ENCODE measurements at places on chromosomes 4 and X. TPM values are rescaled to one million over a fixed set of nuclear protein-coding genes. Genes with fewer than 3 reads are reported as not detected.

DNA sequence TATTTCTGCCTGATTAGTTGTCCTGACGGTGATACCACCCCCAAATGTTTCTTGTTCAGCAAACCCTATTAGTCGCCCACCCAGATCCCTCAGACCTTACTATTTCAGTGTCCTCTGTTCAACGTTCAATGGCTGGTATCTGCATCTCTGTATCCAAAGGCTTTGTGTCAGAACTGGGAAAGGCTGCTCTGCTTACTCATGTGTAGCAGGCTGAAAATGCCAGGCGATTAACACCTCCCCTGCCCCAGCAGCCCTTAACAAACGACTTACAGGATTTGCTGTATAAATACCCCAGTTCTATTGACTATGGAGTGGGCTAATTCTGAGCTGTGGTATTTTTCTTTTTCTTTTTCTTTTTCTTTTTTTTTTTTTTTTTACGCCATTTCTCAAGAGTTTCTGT is 415.0 kb downstream of the ZNF674 start:
- no peak for DNase-seq

GRCh38 chr4:48030470-48030869 is 13.9 kb downstream of the NIPAL1 start:
- no peak for DNase-seq

DNA sequence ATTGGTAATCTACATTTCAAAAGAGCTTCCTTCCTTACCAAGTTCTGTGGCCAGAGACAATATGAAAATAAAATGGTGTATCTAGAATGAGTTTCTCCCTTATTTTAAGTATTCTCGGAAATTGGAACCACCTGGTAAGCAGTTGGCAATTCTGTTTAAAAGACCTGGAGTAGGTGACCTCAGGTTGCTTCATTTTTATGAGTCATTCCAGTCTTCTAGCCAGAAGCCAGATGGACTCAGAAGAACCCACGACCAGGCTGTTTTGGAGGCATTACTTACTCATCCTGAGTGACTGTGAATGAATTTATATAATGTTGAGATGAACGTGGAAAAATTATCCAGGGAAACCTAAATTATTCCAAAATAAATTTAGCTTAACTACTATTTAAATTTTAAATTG is 9.1 kb downstream of the BMPR1B start:
- no peak for DNase-seq

DNA sequence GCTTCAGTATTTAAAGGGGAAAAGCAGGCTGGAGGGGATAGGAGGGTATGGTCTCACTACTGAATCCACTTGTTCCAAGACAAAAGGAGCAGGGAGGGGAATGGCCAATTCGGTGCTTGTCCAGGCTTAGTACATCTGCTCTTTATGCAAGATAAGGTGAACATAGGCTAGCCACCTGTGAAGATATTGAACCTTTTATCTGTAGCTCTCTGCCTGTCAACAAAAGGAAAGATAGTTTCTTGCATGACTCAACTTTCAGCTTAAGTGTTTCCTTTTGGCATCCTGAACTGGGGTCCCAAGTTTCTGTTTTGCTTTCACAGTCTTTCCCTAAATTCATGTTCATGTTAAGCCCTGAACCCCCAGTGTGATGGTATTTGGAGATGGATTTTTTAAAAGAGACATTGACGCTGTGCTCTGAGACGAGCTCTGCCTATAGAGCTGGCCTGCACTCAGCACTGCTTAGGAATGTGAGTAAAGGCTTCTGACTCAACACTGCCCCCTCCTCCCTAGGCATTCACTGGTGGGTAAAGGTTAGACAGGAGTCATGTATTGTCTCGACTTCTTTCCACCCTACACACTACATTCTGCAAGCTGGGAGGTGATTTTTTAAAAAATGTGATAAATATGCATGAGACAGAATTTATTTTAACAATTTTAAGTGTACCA is 28.2 kb downstream of the FAM149A start:
- no peak for DNase-seq

- DNase-seq, result no peak
These were observed 140.1 kb upstream of the MED14 start for GRCh38 chrX:40875476-40875875.

- peak; percentile 41 for DNase-seq
These were observed 64.5 kb downstream of the GPC4 start for GRCh38 chrX:133350751-133351150.

- no peak for DNase-seq
These were observed 14.9 kb upstream of the CYTL1 start for GRCh38 chr4:5034206-5034605.

DNA sequence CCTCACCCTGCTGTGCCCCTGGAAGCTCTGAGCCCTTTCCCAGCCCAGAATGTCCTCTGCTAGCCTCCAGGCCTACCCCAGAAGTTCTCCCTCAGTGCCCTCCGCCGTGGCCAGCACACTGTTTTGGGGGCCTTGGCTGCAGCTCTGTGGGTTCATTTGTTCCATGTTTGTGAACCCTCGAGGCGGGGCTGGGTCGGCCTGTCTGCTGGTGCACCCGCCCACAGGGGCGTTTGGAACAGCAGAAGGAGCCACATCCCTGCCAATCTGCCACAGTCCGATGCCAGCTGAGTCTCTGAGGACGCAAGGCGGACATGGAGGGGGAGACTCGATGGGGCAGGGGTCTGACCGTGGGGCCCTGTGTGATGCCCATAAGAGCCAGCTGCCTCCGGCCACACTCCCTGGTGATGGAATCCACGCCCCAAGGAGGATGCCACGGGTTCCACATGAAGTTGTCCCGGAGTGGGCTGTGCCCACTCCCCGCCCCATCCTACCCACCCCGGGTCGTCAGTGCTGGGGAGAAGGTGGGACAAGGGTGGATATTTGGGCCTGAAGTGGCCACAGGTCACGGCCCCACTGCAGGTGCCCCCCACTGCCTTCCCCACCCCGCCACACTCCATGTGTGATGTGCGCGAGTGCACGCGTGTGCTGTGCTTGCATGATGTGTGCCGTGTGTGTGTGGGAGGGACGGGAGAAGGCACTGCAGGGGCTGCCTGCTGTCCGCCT is 7.1 kb downstream of the ATP5ME start:
- no peak for DNase-seq

DNA sequence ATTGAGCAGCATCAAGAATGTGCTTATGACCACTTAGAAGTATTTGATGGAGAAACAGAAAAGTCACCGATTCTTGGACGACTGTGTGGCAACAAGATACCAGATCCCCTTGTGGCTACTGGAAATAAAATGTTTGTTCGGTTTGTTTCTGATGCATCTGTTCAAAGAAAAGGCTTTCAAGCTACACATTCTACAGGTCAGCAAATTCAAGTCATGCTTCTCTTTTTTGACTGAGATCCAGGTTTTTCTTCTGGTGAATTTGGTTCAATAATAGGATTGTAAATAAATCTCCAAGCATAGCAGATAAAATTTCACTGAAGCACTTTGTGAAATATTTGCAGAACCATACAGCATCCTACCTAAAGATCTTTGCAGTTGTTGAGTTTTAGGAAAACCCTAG is 218.1 kb downstream of the TLL1 start:
- no peak for DNase-seq

DNA sequence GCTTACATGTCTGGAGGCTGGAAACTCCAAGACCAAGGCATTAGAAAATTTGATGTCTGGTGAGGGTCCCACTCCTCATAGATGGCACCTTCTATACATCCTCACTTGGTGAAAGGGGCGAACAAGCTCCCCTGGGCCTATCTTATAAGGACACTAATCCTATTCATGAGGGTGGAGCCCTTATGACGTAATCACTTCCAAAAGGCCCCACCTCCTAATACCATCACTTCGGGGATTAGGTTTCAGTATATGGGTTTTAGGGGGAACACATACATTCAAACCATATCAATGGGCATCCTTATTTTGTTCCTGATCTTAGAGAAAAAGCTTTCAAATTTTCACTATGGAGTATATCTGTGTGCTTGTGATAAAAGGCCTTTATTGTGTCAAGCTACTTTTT is 39.0 kb upstream of the ALG13 start:
- no peak for DNase-seq

- DNase-seq, result no peak
These were observed 326.4 kb downstream of the TENM3 start for GRCh38 chr4:182569561-182569960.

DNA sequence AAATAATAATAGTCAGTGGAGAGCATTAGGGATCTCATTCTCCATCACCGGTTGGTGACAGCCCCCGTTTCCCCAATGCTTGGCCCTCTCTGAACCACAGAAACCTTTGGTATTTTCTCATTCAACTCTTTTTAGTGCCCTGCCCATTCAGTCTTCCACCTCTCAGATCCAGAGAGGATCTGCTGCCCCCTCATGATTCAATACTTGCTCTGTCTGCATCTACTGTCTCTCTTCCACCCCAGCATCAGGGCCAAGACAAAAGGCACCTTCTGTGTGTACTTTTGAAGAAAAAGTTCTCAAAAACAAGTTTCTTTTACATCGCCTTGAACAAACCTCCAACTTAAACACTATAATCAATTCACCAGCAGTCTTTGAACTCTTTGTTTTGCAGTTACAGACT is 19.3 kb downstream of the CLTRN start:
- DNase-seq, result no peak

PPP1R3F gene
- polyA plus RNA-seq, result 8.1 TPM

QDPR gene
- polyA plus RNA-seq, result 44.4 TPM

FABP2 gene
- polyA plus RNA-seq, result not detected

PDE6B gene
- 18.1 TPM for polyA plus RNA-seq

BTC gene
- 5.2 TPM for polyA plus RNA-seq

NSUN7 gene
- 15.0 TPM for polyA plus RNA-seq

DCAF12L2 gene
- polyA plus RNA-seq, result 0.18 TPM
